ENCODE measurements at places on chromosomes 13 and 19.

DNA sequence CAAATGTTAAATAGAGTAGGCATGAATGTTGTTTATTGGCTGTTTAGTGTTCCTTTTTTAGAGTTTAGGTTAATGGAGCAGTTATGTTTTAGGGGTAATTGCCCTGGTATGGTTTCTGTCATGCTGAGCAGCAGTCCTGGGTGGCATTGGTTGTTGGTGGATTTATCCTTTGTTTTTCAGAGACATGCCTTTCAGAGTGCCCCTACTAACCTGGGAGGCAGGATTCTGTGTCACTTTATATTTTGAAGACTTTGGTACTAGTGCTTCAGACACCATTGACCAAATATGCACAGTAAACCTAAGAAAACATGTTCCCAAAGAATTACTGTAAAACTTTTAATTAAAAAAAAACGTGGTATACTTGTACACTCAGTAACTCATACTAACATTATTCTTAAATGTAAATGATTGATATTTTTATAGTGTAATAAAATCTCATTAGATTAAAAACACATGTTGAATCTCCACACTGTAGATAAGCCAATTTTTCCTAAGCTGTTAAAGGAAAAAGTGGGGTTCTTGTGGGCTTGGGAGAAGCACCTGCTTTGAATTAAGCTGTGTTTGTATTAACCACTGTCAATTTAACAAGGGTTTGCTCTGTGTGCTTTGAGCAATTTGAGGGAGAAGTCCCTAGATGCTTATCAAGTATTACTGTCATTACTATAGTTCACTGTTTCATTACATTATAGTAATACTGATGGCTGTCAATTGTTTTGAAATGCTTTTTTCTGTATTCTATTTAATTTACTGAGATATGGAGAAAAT lies 133.2 kb downstream of the LMO7 start:
- DNase-seq: no peak

GRCh38 chr13:36166046-36166445 lies 34.9 kb upstream of the DCLK1 start:
- no peak for DNase-seq

GRCh38 chr13:21075011-21075378 lies 13.6 kb upstream of the LATS2 start:
- DNase-seq: no peak

- DNase-seq: no peak
Measured at GRCh38 chr13:110388108-110388943, 81.2 kb downstream of the COL4A2 start.

DNA sequence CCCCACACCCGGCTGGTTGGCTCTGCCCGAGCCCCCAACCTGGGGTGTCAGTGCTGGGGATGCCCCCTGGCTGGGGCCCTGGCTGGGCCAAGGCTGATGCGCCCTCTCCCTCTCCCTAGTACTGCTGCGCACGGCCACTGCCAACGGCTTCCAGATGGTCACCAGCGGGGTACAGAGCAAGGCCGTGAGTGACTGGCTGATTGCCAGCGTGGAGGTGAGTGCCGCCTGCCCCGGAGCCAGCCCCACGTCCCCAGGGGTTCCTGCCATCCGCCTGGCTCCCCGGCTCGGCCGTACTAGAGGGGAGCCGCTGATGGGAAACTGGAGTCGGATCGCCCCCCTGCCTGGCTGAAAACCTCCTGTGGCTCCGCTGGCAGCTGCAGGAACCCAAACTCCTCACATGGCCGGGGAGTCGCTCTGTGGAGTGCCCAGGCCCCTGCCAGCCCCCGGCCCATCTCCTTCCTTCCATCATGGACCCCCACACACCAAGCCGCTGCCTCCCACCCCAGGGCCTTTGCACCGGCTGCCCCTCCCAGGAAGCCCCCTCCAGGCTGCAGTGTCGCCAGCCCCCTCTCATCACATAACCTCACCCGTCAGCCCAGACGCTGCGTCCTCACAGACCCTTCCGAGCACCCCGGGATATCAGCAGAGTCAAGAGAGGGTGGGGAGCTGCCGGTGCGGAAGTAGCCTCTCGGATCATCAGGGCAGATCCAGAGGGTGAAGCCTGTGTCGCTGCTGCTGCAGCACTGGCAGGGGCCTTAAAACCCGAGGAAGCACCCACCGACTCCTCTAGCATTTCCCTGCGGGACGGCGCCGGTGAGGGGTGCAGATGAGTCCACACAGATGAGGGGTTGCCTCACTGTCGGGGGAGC lies 10.6 kb downstream of the NCLN start:
- no peak for DNase-seq

DNA sequence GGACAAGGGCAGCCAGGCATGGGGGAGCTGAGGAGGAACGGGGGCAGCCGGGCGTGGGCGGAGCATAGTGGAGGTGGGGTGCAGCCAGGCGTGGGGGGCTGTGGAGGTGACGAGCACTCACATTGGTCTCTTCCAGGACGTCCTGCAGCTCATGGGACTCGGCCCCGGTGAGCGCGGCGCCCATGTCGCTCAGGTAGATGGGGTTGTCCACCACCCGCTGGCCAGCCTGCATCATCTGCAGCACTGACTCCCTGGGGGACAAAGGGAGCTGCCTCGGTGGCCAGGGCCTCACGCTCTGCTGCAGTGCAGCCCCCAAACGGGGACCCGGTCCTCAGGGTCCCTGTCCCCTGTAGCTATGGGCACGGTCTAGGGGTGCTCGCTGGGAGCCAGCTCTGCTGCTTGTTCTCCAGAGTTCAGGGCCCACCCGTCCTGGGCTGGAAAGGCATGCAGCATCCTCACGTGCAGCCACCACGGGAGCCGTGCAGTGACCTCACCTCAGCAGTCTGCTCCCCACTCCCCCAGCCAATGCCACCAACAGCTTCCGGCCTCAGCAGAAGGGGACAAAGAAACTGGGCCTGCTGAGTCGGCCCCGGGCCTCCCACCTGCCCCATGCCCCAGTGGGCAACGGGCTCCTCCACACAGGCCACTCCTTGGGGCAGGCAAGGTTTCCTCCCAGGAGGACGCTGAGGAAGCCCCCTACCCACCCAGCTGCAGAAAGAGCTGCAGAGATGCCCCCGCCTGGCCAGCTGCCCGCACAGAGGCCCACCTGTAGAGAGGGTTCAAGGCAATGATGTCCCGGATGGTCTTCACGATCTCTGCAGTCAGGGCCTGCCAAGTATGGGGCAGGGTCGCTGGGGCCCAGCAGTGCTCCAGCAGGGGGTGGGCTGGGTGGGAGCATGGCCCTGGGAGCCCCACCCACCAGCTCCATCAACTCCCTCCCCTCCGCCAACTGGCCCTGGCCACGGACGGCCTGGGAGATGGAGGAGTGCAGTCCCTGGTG lies 12.1 kb downstream of the LONP1 start:
- no peak for DNase-seq

GRCh38 chr13:50366488-50367174 lies 351.4 kb downstream of the KCNRG start:
- DNase-seq: no peak

- no peak for DNase-seq
Measured at GRCh38 chr13:112876305-112877000, 92.6 kb upstream of the MCF2L start.

- DNase-seq: no peak
Measured at GRCh38 chr19:7426986-7427385, 61.8 kb downstream of the PEX11G start.

- DNase-seq: no peak
Measured at GRCh38 chr13:89880201-89880600, 1467.3 kb upstream of the MIR17HG start.

- no peak for DNase-seq
Measured at GRCh38 chr19:56356944-56357343, 36.4 kb downstream of the ZNF582 start.

DNA sequence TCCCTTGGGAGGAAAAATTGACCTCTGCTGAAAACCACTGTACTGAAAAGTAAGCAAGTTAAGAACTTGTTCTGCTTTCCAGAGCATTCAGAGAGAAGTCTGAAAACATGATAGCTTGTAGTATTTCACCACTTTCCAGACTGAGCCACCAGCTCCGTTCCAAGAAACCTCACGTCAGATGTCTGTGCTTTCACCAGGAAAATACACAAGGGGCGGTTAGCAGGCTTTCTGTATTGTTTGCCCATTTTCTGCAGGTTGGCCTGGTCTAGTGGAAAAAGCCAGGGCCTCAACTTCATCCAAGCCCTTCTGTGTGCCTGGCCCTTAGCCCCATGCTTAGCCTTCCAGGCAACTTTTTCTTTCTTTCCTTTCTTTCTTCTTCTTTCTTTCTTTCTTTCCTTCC lies 36.4 kb downstream of the RXFP2 start:
- no peak for DNase-seq

DNA sequence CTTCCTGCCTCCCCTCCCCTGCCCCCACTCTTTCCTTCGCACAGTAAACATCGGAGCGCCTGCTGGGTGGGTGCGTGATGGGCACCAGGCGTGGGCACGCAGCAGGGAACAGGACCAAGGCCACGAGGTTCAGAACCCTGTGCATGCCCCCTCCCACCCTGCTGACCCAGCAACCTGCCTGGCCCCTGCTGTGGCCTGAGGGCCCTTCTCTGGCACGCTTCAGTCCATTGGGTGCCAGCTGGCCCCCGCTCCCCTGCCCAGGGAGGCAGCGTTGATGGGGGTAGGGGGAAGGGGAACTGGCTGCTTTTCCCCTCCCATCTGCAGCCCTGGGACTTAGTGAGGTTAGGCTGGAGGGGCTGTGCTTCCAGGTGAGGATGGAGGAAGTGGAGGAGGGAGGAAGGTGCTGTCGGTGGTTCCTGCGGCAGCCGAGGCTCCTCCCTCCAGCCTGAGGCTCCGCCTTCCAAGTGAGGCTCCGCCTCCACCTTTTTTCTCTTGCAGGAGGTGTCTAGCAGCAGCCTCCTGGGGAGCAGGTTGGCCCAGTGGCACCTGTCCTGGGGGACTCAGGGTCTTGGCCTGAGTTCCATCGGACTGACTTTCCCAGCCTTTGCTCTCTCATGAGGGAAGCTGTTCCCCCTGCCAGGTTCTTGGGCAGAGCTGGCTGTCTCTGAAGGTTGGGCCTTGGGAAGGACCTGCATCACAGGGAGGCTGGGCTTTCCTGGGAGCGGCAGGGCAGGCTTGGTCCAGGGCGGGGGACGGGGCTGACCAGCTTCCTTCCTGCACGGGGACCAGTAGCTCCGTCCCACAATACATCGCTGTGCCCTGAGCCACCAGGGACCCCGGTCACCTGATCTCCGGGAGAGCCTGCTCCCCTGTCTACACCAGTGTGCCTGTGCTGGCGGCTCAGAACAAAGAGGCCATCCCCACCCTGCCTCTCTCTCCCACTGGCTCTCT lies 7.3 kb downstream of the PIAS4 start:
- DNase-seq: peak; percentile 39

DNA sequence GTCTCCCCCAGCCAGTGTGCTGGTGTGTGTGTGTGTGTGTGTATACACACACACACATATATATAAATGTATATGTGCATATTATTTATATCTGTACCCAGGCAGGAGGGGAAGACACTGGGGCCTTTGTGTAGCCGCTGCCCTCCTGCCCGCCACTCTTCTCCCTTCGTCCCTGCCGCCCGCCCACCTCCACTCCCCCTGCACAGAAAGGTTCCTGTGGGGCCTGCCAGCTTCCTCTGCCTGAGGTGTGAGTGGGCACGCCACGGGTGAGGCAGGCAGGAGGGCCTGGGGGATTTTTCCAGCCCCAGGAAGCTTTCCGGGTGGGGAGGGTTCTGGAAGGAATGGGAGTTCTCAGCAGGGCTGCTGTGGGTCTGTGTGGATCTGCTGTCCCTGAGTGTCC lies 6.9 kb downstream of the IRF2BP1 start:
- no peak for DNase-seq

GRCh38 chr19:23263396-23263795 lies 13.2 kb upstream of the ZNF724 start:
- no peak for DNase-seq

DNA sequence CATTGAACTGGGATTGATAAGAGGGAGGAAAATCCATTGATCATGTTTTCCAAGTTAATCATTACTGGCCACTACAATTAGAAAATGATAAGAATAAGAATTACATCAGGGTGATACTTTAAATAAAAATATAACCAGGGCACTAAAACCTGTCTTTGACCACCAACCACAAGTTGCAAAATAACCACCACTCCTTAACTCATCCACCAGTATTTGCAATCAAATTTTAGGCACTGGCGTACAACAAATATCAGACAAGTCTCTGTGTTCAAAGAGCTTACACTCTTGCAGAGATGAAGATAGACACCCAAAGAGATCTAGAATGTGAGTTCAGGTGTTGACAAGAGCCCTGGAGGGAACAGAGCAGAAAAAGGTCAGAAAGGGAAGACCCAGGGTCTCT lies 514 bp downstream of the CEACAM3 start:
- no peak for DNase-seq

GRCh38 chr19:21158523-21159135 lies 16.8 kb downstream of the ZNF431 start:
- no peak for DNase-seq

DNA sequence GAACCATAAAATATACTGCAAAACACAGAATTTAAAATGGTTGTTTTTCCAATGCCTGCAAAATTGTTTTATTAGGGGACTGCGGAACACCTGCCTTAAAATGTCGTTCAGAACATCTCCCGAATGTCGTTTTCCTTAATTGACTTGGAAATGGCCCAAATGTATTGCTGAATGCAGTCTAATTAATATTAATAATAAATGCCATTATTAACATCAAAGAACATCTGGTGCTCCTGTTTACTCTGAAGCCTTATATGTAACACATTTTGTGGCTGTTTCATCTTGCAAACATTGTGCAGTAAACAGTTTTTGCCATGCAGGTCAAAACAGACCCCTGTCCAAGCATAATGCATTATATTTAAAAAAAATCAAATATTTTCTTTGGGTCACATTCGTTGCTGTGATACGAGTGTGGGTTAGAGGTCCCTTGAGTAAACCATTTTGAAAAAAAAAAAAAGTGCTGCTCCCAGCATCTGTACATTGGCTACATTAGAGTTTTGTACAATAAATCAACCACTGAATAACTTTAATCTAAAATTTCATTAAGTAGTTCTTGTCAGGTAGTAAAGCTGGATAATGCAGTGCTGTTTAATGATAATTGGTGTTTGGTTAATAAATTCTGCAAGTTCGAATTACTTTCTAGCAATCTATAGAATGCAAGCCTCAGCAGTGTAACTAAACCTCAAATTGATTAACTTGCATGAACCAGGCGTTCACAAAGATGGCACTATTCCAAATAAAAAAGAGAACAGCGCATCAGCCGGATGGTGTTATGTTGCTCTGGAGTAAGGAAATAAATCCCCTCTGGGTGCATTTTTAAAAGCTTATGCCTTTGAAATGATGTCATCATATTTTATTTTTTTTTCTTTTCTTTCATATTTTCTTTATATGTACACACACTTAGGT lies 140.2 kb downstream of the ZNF536 start:
- no peak for DNase-seq

- DNase-seq: peak; percentile 84
Measured at GRCh38 chr19:56252699-56253422, 19.7 kb upstream of the EDDM13 start.

DNA sequence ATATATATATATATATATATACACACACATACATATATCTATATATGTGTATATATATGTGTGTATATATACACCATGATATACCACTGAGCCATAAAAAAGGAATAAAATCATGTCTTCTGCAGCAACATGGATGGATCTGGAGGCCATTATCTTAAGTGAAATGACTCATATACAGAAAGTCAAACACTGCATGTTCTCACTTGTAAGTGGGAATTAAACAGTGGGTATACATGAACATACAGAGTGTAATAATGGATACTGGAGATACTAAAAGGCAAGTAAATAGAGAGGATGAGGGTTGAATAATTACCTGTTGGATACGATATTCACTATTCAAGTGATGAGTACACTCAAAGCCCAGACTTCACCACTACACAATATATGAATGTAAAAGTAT lies 332.6 kb downstream of the SLITRK1 start:
- no peak for DNase-seq
